ENCODE measurements at places on chromosomes 11 and 22. TPM values are rescaled to one million over a fixed set of nuclear protein-coding genes. Genes with fewer than 3 reads are reported as not detected.

Gene CEND1
- total RNA-seq: not detected

Gene CRYBA4
- total RNA-seq: not detected

Gene GVQW3
- 3.3 TPM for total RNA-seq

Gene APOA4
- total RNA-seq: not detected

Gene PDE3B
- total RNA-seq: 34.3 TPM

Gene IFTAP
- 15.2 TPM for total RNA-seq

Gene CCDC73
- total RNA-seq: 0.09 TPM

Gene NRIP3
- total RNA-seq: 0.56 TPM

Gene MGAT3
- total RNA-seq: 41.5 TPM

Gene OR52E8
- total RNA-seq: not detected

Gene SYNGR1
- total RNA-seq: 13.4 TPM

Gene TBX1
- 13.5 TPM for total RNA-seq

Gene DGCR6
- 4.5 TPM for total RNA-seq

Gene OTOG
- total RNA-seq: not detected

Gene TEAD1
- total RNA-seq: 51.9 TPM

Gene FADS1
- total RNA-seq: 63.6 TPM

Gene FIBIN
- 27.8 TPM for total RNA-seq

Gene OR4D5
- not detected for total RNA-seq

Gene CDHR5
- total RNA-seq: not detected

Gene ARHGAP32
- 27.9 TPM for total RNA-seq

Gene CASP5
- total RNA-seq: 5.8 TPM
